ENCODE measurements at places on chromosomes 16 and 17.

- H3K27me3 ChIP-seq: peaks cover 18% of the 10 kb centered on the region
- H3K36me3 ChIP-seq: no peaks in the 10 kb centered on the region
- no peak for DNase-seq
- H3K4me3 ChIP-seq: no peak overlapping the region
- no peak overlapping the region for H3K27ac ChIP-seq
These were observed 37.7 kb downstream of the SCNN1B start for GRCh38 chr16:23339787-23340186.

GRCh38 chr17:50843150-50843905 is 7.9 kb downstream of the WFIKKN2 start:
- H3K4me3 ChIP-seq: no peak overlapping the region
- no peaks in the 10 kb centered on the region for H3K36me3 ChIP-seq
- peaks cover 2% of the 10 kb centered on the region for H3K27me3 ChIP-seq
- no peak overlapping the region for H3K27ac ChIP-seq
- no peak for DNase-seq

GRCh38 chr17:42018339-42018738 is 1.1 kb upstream of the DNAJC7 start:
- DNase-seq: no peak
- H3K27ac ChIP-seq: peak overlapping the region; percentile 97
- peaks cover 48% of the 10 kb centered on the region for H3K4me1 ChIP-seq
- no peaks in the 10 kb centered on the region for H3K27me3 ChIP-seq
- peaks cover 34% of the 10 kb centered on the region for H3K36me3 ChIP-seq

DNA sequence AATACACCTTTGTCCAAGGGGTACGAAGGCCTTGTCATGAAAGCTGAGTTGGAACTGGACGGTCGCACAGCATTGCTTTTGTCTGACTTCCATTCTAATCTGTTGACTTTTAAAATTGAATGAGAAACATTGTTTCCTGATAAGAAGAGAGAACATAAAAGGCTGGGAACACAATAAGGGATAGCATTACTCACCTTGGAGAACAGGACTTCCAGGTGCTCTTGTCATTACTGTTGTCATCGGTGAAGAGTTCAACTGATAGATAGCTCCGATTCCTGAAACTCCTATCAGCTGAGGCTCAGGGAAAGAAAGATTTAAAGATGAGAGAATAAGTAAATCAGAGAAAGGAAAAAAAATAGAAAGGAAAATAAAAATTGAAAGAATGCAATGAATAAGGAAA is 351.1 kb downstream of the KCNJ2 start:
- no peak for DNase-seq
- H3K27ac ChIP-seq: no peak overlapping the region
- H3K4me3 ChIP-seq: no peak overlapping the region
- no peaks in the 10 kb centered on the region for H3K27me3 ChIP-seq

DNA sequence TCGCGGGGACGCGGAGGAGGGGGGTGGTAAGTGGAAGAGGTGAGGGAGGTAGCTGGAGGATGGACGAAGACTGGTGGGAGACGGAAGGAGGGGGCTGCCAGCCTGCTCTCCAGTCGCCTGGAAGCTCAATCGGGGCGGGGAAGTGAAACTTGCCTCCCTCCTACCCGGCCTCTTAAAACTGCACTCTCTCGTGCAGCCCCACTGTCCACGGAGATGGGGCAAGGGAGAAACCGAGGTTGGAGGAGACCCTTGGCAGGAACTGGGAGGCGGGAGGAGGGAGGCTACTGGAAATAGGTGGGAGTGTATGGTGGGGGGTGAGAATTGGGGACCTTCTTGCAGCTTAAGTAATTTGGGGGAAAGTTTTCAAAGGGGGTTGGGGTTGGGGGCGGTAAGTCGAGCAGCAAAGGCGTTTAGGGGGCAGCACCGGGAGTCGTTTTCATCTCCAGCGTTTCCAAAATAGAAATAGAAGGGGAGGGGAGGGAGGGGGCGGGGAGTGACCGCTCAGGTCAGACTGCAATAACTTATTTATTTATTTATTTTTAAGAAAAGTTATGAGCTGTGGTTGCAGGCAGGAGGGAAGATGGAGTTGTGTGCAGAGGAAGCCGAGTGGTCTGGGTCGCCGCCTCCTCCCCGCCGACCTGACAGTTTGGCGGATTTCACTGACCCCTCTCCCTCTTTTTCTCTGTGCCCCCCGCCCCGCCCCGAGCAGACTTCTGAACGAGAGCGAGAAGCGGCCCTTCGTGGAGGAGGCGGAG is 1.4 kb downstream of the SOX9 start:
- H3K4me3 ChIP-seq: peak overlapping the region; percentile 93
- peaks cover 24% of the 10 kb centered on the region for H3K27me3 ChIP-seq
- H3K36me3 ChIP-seq: peaks cover 12% of the 10 kb centered on the region
- H3K27ac ChIP-seq: peak overlapping the region; percentile 37

GRCh38 chr16:71198408-71198807 is 32.1 kb downstream of the HYDIN start:
- H3K4me3 ChIP-seq: no peak overlapping the region
- no peaks in the 10 kb centered on the region for H3K4me1 ChIP-seq
- no peak overlapping the region for H3K27ac ChIP-seq
